Effector CD4-positive, alpha-beta T cell (primary cell): ENCODE measurements at places on chromosomes 1 and 21.

DNA sequence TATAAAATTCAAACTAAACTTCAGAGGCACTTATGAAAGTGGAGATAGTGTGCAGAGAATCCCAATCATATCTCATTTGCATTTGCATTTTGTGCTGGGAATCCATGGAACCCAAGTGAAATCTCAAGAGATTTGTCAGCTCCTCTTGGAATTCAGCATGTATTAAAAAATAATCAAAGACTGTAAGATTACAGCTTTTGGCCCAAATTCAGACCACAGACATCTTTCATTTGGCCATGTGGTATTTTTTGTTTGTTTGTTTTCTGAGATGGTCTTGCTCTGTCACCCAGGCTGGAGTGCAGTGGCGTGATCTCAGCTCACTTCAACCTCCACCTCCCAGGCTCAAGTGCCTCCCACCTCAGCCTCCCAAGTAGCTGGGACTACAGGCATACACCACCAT, 3.8 kb upstream of the CACYBP start:
- DNase-seq: no peak

- no peak for DNase-seq
These were observed 87.3 kb upstream of the CTTNBP2NL start for GRCh38 chr1:112308716-112309115.

DNA sequence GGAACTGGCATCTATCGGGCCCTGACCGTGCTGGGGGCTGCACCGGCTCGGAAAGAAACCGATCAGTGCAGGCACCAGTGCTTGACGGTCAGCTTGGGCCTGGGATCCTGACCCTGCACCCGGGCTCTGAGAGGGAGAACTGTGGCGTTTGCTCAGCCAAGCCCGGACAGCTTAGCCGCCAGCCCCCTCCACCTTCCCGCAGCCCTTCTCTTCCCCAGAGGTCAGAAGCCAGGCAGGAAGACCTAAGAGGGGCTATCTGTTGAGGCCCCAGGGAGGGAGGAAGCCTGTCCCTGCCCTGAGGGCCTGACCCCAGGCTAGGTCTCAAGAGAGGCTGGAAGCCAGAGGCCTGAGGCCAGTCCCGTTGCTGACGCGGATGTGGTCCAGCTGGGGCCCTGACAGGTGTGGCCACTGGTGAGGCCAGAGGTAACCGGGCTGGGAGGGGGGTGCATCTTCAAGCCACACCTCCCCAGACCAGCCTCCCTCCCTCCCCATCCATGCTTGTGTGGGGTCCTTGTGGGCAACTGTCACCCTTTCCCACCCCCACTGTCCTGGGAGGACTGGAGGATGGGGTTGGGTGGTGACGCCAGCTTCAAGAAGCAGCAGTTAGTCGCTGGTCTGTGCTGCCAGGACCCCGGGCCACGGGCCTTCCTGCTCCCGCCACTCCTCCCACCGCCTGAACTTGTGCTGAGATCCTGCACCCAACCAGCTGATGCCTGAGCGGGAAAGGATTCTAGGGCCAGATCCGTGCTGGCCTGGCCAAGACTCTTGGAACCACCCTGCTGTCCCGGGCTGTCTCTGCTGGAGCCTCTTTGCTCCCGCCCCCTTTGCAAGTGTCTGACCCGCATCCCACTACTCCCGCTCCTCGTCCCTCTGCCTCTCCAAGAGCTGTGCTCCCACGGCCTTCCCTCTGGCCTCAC, 2.6 kb upstream of the DVL1 start:
- no peak for DNase-seq

- DNase-seq: no peak
These were observed 181.9 kb downstream of the ZSCAN20 start for GRCh38 chr1:33654267-33654834.

GRCh38 chr1:213844632-213845031, 143.1 kb upstream of the PROX1 start:
- DNase-seq: no peak

DNA sequence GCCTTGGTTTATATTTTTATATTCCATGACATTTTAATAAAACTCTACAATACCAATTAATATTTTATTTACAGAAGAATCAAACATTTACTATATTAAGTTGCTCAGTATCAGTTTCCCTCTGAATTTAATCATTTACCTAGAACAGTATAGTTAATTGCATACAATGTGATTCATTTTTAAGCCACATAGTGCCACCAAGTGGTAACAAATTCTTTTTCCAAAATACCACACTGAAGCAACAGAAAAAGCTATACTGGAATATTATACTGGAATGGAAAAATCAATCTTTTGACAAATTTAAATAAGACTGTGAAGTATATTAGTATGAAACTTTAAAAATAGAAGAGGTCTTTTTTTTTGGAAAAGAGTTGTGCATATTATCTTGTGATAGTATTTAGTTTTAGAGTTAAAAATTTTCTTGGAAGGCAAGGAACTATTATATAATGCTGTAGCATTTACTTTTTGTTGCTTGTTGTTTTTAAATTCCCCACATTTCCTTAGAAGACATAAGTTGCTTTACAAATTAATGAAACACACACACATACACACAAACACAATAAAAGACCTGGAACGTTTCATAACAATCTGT, 57.3 kb downstream of the ZNF644 start:
- DNase-seq: no peak

- DNase-seq: no peak
These were observed 84.2 kb downstream of the EPHB2 start for GRCh38 chr1:22794647-22795365.

GRCh38 chr1:183901748-183902330, 96.9 kb downstream of the RGL1 start:
- DNase-seq: no peak

- DNase-seq: no peak
These were observed 316.9 kb upstream of the ADGRL4 start for GRCh38 chr1:79323239-79324025.

- no peak for DNase-seq
These were observed 12.6 kb upstream of the HMGN2 start for GRCh38 chr1:26459573-26460031.

GRCh38 chr1:63004868-63005267, 220.9 kb downstream of the ATG4C start:
- no peak for DNase-seq

DNA sequence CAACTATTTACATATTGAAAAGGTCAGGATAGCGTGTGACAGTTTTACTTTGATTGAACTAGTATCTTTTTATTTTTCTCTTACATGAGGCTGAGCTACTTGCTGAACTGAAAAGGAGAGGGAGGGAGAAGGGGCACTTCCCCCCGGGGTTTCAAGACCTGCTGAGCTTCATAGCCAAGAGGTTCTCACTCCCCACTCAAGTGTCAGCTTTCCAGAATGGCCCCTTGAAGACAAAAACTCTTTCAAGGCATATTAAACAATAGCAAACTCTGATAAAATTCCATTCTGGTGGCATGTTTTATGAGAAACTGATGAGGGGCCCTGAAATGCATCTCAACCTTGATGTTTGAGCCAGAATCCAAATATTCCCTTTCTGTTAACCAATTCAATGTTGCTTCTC, 143.0 kb downstream of the KAZN start:
- no peak for DNase-seq

DNA sequence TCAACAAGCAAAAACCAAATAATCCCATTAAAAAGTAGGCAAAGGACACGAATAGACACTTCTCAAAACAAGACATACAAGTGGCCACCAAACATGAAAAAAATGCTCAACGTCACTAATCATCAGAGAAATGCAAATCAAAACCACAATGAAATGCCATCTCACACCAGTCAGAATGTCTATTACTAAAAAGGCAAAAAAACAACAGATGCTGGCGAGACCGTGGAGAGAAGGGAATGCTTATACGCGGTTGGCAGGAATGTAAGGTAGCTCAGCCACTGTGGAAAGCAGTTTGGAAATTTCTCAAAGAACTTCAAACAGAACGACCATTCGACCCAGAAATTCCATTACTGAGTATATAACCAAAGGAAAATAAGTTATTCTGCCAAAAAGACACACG, 145.1 kb upstream of the EDN2 start:
- no peak for DNase-seq

- no peak for DNase-seq
These were observed 586.4 kb upstream of the ZRANB2 start for GRCh38 chr1:71667216-71667615.

- no peak for DNase-seq
These were observed 12.0 kb downstream of the VAV3 start for GRCh38 chr1:107952989-107953388.

DNA sequence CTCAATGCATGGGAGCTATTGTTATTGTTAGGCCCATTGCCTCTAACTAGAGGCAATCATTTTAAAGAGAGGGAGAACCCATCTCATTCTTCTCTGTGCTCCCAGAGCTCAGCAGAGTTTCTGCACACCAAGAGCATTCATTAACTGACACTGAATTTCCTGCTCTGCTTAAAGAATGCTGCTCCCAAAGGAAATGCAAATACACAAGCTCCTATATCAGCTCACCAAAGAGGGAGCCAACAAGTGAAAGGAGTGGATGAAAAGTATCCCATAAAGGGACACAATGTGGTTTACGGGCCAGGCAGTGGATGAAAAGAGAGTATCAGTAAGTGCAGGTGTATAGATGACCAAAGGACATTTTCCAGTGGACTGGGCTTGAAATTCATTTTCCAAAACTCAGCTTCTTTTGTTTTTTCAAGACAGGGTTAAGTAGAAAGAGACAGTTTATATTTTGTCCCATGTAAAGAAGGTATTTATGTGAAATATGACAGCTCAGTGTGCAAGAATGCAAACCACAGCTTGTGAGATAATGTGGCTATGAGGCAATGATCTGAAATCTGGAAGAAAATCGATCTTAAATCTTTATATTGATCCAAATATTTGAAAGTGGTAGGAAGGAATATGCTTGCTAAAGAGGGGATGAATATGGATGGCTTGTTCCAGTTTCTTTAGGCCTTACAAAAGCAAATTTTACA, 207.7 kb upstream of the CAMK1G start:
- no peak for DNase-seq

DNA sequence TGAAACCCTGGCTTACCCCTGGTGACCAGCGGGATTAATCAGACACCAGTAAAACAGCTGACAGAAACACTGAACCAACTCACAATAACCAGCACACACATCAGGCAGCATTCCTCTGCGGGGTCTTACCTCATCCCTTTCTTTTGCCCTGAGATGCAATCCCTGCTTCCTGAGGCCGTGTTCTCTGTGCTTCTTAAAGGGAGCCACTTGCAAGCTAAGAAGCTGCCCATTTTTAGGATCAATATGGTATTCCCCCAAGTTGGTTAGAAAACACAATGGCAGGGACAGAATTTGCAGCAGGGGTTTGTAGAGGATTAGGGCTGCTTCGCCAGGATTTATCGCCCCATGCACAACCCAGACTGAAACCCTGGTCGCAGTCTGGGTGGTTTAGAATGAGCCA, 74.7 kb upstream of the OLIG2 start:
- DNase-seq: no peak

DNA sequence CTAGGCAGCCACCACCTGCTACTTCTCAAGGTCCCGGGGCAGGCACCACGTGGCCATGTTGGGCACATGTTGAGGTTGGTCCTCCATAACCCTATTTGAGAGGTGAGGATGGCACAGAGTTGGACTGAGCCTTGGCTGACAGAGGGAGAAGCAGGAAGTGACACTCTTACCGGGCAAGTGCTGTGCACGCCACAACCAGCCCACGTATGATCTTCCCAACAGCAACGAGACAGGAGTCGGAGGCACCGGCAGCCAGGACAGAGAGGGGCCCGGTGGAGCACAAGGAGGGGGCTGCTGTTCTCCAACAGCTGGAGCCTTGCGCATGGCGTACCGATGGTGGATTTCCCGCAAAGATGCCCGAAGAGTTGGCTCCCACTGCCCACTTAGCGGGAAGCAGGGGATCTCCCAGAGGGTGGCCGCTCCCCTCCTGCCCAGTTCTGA, 3.4 kb downstream of the CLEC20A start:
- no peak for DNase-seq

- no peak for DNase-seq
These were observed 63.5 kb upstream of the KIAA1614 start for GRCh38 chr1:180849031-180849775.

GRCh38 chr21:20997311-20997635, 936 bp upstream of the NCAM2 start:
- no peak for DNase-seq

DNA sequence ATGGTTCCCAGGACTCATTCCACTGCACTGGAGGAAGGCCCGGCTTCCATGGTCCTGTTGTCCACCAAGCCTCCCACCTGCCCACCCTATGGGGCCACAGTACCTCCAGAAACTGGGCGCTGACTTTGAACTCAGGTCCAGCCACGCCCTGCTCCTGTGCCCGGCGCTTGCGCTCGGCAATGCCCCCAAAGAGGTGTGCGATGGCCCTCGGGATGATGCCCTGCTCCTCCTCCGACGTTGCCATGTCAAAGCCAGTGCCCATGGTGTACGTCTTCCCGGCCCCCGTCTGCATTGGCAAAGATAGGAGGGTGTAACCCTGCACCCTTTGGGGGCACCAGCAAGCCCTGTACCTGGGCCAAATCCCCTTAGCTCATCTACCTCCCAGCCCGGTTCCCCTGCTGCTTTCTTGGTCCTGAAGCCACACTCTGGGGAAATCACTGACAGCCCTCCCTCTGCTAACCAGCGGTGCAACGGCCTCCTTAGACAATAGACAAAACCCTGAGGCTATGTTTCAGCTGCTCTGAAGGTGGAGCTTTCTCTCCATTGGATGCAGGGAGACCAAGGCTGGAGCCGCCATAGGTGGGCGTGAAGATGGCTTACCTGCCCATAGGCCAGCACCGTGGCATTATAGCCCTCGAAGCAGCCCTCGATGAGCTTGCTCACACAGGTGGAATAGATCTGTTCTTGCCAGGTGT, 14.7 kb downstream of the KIF21B start:
- DNase-seq: no peak

DNA sequence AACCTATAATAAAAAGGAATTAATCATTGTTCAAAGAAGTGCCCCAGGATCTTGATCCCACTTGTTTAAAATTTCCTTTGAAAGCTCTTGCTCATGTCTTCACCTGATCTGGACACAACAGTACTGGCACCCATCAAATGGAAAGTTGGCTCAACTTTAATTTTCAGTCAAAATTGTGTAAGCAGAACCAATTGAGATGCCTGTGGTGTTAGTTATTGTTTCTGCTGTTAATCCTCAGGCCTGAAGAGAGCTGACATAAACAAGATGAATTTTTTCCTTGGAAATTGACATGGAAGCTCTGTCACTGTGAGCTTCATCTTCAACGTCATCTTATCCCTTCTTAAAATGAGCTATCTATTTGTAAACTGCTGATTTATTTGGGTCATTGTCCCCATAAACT, 88.3 kb upstream of the TNFSF4 start:
- no peak for DNase-seq
